ENCODE measurements at places on chromosomes 1 and 21. TPM values are rescaled to one million over a fixed set of nuclear protein-coding genes. Genes with fewer than 3 reads are reported as not detected.

LRRIQ3 gene
- 0.20 TPM for total RNA-seq

DNA sequence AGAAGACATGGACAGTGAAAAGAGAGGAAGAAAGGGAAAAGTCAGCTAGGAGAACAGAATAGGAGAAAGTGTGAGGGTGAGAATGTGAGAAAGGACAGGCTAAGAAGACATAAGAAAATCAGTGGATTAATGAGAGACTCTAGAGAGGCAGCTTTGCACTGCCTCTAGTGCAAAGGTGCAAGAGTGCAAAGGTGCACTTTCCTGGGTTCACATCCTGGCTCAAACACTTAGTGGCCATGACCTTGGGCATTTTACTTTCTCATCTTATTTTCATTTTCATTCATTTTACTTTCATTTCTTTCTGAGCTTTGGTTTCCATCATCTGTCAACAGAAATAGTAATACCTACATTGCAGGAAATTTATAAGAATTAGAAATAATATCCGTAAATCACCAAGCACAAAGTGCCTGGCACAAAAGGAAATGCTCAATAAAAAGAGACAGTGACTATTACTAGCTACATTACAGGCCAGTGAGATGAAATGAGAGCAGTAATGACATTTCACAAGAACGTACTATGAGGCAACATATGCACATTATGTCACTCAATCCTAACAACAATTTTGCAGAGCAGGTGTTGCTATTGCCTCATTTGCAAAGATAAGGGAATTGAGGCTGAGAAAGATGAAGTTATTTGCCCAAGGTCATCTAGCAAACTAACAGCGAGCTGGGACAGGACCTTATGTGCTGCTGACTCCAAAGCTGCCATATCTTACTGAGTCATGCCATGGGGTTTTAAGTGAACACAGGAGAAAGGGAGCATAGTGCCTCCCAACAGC is 107.0 kb upstream of the TLR5 start:
- no peak for DNase-seq

SNAPIN gene
- 30.8 TPM for total RNA-seq

GRCh38 chr21:36852293-36852692 is 114.2 kb downstream of the HLCS start:
- no peak for DNase-seq

DNA sequence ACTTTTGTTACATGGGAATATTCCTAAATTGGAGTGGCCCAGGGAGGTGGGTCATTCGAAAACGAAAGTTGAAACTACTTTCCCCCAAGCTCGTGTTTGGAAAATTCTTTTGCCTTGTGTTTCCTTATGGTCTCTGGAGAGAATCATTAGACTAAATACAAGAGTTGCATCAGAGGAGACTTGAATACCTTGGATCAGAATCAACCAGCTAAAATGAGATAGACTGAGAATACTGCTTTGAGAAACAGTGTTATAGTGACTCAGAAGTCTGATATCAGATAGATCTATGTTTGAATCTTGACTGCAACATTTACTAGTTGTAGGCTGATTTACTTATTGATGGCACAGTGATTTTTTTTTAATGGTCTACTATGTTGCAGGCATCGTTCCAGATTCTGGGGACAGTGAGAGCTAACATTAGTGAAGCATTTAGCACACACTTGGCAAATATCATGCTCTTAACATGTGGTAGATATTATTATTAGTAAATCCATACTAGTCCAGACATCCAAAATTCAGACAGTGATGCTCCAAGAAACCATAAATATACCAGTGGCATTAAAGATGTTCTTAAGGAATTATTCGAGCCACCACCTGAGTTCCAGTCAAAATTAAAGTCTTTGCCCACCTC is 12.9 kb upstream of the ACTN2 start:
- no peak for DNase-seq

- no peak for DNase-seq
These were observed 53.6 kb downstream of the SLC66A1 start for GRCh38 chr1:19365721-19366120.
